Psoas muscle (tissue), 8 donors: ENCODE measurements at places on chromosomes 6 and 20. TPM values are rescaled to one million over a fixed set of nuclear protein-coding genes. Genes with fewer than 3 reads are reported as not detected.

GRCh38 chr6:168264593-168265335 lies 54.8 kb downstream of the DACT2 start:
- no peak for DNase-seq

- DNase-seq, result no peak
Observed at GRCh38 chr20:17995967-17996819, 27.4 kb downstream of the MGME1 start.

DNA sequence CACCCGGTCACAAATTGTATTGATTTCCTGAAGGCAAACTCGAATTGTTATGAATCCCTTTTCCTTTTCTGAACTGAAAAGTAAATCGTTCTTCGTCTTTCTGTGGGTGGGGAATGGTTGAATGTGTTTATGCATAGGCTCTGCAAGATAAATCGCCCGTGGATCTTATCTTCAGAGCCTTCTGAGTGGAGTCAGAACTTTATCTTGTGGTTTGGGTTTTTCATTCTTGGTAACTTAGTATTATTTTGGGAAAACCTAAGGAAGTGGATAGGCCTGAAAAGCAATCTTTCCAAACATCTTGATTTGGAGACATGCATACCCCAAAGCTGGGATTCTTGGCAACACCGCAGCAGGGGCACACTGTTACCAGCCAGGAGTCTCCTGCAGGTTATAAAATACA lies 122.4 kb downstream of the MAP3K7 start:
- no peak for DNase-seq

DNA sequence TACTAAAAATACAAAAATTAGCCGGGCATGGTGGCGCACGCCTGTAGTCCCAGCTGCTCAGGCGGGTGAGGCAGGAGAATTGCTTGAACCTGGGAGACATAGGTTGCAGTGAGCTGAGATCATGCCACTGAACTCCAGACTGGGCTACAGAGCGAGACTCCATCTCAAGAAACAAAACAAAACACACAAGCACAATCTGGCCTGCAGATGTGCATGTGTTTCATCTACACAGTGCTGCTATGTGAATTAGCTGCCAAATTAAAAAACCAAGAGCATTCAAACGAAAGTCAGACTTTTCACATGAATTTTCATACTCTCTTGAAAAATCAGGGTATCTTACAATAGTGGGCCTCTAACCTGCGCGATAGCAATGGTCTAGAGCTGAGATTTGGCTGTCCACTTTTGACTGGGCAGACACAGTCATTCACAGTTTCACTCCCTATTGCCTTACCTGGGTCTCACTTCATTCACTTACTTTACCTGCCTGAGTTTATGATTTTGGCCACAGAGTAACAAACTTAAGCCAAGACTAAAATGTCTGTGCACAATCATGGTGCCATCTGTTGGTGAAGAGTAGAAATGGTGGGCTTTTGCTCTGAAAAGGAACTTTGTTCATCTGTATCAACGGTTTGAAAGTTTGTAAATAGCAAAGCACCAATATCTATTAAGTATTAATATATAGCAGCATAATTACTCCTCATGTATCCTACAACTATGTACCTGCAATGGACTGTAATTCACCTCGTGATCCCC lies 138.5 kb upstream of the UST start:
- DNase-seq, result no peak

- DNase-seq, result no peak
Observed at GRCh38 chr6:140774080-140774505, 1358.6 kb upstream of the GJE1 start.

- DNase-seq, result no peak
Observed at GRCh38 chr20:44552950-44553908, 29.1 kb upstream of the PKIG start.

GRCh38 chr6:161188547-161189465 lies 85.1 kb downstream of the AGPAT4 start:
- DNase-seq, result no peak

- DNase-seq, result no peak
Observed at GRCh38 chr6:158735009-158735408, 84.2 kb downstream of the EZR start.

DNA sequence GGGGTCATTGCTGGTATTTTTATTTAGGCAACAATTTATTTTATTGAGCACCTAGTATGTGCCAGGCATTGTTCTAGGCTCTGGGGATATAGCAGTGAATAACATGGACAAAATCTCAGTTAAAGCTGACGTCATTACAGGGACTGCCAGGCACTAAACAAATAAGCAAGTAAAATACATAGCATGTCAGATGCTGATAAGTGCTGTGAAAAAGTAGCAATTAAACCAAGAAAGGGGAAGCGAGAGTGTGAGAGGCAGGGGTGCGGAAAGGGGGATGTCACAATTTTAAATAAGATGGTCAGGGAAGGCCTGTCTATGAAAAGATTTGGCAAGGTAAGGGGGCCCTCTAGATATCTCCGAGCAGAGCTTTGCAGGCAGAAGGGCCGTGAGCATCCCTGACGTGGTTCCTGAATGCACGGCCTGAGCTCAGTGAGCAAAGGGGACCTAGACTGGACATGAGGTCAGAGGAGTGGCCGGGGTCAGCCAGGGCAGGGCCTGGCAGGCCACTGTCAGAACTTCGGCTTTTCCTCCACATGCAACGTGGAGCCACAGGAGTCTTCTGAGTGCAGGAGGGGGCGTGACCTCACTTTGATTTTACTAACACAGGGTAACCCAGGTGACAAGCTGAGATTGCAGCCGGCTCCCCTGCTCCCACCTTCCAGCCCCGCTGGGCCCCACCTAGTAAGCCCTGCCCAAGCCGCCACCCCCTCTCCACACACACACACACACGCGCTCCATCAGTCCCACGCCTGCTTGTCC lies 24.2 kb upstream of the SIRPA start:
- DNase-seq, result no peak

GRCh38 chr20:39504710-39505094 lies 542.6 kb downstream of the DHX35 start:
- no peak for DNase-seq

DNA sequence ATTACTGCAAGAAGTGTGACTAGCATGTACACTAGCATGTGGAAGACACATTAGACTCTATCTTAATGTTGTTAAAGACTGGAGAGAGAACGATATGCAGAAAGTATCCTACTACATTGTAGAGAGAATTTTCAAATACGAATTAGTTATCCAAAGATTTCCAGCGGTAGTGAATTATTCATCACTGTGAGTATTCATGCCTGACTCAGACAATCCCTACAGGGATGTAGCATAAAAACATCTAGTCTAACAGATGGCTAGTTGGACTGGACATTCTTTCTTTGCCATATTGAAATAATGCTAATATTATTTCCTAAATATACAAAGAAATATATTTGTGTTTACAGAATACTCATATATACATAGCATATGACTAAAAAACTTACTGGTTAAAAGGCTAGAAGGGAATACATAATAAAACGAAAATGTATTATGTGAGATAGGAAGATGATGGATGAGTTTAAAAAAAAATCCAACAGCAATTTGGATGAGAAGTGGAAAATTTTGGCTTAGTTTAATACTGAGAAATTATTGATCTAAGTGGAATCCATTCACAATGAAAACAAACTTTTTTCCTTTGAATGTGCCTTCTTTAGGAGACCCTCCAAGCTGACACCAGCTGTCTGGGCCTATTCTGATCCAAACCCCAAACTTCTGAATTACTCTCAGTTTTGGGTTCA lies 580.7 kb downstream of the RFPL4B start:
- no peak for DNase-seq

DNA sequence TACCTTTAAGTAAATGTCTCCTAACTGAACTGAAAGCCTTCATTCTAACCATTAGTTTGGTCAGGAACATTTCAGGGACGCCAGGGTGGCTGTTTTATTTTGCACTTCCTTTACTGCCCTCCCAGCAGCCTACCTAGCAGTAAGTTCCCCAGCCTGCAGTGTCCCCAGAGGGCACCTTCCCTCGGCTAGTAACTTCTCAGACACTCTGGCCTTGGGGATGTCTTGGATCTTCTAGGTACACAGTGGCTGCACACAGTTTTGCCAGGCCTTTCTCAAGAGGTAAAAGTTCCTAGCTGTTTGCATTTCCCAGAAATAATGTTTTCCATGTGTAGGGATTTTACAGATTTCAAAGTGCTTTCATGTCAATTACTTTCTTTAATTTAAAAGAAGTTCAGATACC lies 378 bp upstream of the LAMA2 start:
- no peak for DNase-seq

GRCh38 chr6:89063881-89064280 lies 16.7 kb upstream of the PNRC1 start:
- DNase-seq, result no peak

DNA sequence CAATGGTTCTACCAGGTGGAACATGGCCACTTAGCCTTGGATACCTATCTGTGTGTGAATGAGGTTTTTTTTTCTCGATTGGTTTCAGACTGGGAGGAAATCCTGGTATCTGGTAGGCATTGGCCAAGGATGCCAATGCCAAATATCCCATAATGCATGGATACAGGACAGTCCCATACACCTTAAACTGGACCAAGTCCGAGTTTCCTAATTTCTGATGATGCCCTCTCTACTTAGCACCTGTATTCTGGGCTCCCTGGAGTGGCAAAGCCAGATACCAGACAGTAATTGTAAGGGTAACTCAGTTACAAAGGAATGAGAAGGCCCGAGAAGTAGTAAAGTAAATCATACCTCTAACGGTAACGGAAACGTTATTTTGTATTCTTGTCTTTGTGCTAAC lies 17.9 kb downstream of the SNX5 start:
- no peak for DNase-seq

- DNase-seq, result no peak
Observed at GRCh38 chr6:36577301-36577700, 16.9 kb upstream of the SRSF3 start.

DNA sequence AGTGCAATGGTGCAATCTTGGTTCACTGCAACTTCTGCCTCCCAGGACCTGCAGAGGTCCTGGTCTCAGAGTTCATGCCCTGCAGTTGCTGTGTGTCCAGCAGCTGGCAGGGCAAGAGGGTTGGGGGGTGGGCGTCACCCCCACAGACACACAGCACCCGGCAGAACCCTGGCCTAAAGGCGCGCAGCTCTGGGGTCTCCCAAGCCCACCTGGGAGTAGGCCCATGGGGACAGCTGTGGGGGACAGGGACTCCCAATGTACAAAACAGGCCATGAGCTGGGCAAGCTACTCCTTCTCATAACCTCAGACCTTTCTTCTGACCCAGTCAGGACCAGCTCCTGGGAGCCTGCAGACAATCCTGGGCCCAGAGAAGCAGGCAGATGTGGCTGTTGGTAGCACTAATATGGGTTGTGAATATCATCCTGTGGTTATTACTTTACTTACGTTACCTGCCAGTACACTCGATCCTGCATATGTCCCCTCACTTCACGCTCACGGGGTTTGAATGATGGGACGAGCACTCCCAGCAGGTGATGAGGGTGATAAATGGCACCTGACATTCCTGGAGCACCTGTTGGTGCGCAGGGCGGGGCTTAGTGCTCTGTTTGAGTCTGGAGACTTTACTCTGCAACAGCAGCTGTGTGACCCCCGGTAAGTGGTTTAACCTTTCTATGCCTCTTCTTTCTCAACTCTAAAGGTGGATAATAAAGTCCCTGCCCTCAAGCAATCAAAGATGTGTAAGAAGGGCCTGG lies 39.9 kb upstream of the SULF2 start:
- no peak for DNase-seq

- no peak for DNase-seq
Observed at GRCh38 chr20:20317621-20318364, 50.1 kb upstream of the INSM1 start.

GRCh38 chr6:13370623-13371022 lies 42.3 kb upstream of the TBC1D7 start:
- DNase-seq, result no peak

GRCh38 chr6:108660251-108660650 lies 99.5 kb downstream of the FOXO3 start:
- no peak for DNase-seq

GRCh38 chr6:89357390-89357789 lies 4.9 kb upstream of the UBE2J1 start:
- DNase-seq, result no peak

DNA sequence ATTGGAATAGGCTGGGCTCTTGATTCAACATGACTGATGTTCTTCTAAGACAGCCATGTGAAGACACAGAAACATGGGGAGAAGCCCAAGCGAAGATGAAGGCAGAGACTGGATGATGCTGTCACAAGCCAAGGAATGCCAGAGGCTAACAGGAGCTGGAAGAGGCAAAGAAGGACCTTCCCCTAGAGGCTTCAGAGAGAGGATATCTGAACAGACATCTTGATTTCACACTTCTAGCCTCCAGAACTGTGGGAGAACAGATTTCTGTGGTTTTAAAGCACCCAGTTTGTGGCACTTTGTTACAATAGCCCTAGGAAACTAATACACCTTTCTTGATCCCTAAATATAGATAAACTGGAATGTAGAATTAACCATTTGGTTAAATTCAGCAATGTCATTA lies 127.0 kb downstream of the EDN1 start:
- DNase-seq, result no peak

DNA sequence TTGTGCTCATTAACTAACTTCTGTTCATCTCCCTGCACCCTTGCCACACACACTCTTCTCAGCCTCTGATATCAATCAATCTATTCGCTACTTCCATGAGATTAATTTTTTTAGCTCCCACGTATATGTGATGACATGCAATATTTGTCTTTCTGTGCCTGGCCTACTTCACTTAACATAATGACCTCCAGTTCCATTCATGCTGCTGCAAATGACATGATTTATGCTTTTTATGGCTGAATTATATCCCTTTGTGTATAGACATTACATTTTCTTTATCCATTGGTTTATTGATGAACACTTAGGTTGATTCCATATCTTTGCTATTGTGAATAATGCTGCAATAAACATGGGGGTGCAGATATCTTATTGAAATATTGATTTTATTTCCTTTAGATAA lies 50.8 kb upstream of the SPTLC3 start:
- no peak for DNase-seq

- DNase-seq, result no peak
Observed at GRCh38 chr20:52542131-52542530, 350.6 kb upstream of the ZFP64 start.

DNA sequence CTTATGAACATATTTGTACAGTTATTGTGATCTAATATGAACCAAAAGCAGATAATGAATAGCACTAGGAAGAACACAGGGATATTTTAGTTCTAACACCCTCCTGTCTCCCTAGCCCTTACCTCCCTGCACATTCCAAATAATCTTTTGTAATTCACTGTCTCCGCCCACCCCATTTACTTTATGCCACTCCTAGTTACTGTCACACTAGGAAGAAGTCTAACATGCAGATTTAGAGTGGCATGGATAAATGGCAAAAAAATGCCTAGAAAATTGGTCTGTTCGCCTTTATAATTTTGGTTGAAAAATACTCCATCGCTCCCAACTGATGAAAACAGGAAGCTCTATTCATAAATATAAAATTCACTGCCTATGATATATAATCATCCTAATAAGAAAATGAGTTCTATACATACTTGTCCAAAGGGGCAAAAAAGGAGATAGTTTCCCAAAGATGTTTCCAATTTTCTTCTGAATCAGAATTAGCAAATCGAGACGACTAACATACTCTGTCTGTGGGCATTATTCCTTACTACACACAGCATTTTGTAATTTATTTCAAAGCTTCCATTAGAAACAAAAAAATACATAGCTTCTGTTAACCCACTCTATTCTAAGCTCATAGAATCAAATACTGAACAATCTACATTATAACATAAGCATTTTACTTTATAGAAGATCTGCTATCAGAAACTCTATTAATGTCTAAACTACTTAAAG lies 1.3 kb upstream of the RUNX2 start:
- no peak for DNase-seq

HLA-DMB gene
- 1.4 TPM for total RNA-seq

CGA gene
- not detected for total RNA-seq

REM1 gene
- total RNA-seq, result 0.91 TPM

EYS gene
- total RNA-seq, result not detected

CST7 gene
- total RNA-seq, result 1.0 TPM

FAXC gene
- total RNA-seq, result not detected

PLCB4 gene
- total RNA-seq, result 2.1 TPM

NDRG3 gene
- 17.5 TPM for total RNA-seq

HLA-DQB1 gene
- total RNA-seq, result 4.4 TPM

TTLL9 gene
- not detected for total RNA-seq
